Osteoblast (primary cell): ENCODE measurements at places on chromosomes 12 and 14. TPM values are rescaled to one million over a fixed set of nuclear protein-coding genes. Genes with fewer than 3 reads are reported as not detected.

Gene OR4K13
- not detected in 2 replicates for total RNA-seq

Gene TAS2R14
- 5.9 and 7.2 TPM in 2 replicates for total RNA-seq

GRCh38 chr12:40156021-40156764, 50.3 kb upstream of the SLC2A13 start:
- no peak for DNase-seq

- DNase-seq: no peak
These were observed 604 bp upstream of the ARHGEF25 start for GRCh38 chr12:57610554-57611107.

DNA sequence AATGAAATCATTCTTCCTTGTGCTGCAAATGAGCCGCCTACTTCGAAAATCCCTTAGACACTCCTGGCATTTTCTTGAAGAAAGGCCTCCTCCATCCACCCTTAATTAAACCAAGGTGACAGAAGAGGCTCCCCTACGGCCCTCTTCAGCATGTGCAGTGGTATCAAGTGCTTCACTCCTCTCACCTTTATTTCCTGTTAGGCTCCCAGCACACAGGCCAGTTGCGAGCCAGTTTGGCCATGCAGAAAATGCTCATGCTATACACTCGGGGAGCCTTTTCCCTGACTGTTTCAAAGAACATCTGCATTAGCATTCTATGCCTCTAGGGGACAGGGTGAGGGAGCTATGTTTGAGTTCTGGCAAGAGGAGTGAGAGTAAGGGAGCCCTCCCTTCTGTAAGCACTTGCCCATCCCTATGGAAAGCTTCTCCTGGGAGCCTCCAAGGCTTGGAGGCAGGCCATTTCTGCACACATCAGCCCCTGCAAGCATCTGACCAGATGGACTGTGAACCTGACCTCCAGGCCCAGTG, 291.5 kb downstream of the RPS29 start:
- no peak for DNase-seq

DNA sequence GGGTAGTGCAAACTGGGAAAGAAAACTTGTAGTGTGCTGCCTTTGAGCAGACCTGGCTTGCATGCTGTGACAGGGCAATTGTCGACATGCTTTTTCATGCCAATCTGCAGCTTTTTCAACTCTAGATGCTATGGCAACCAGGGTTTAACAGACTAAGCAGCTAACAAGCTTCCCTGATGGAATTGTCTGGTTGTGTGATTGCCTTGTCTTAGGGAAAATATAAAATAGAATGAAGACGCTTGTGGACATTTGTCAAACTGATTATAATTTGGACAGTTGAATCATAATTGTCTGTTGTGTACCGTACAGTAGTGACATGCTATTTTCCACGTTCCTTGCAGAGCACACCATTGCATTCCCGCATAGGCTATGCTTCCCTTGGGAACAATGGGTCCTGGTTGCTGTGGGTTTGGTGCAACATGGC, 113.0 kb downstream of the FOXG1 start:
- DNase-seq: no peak

DNA sequence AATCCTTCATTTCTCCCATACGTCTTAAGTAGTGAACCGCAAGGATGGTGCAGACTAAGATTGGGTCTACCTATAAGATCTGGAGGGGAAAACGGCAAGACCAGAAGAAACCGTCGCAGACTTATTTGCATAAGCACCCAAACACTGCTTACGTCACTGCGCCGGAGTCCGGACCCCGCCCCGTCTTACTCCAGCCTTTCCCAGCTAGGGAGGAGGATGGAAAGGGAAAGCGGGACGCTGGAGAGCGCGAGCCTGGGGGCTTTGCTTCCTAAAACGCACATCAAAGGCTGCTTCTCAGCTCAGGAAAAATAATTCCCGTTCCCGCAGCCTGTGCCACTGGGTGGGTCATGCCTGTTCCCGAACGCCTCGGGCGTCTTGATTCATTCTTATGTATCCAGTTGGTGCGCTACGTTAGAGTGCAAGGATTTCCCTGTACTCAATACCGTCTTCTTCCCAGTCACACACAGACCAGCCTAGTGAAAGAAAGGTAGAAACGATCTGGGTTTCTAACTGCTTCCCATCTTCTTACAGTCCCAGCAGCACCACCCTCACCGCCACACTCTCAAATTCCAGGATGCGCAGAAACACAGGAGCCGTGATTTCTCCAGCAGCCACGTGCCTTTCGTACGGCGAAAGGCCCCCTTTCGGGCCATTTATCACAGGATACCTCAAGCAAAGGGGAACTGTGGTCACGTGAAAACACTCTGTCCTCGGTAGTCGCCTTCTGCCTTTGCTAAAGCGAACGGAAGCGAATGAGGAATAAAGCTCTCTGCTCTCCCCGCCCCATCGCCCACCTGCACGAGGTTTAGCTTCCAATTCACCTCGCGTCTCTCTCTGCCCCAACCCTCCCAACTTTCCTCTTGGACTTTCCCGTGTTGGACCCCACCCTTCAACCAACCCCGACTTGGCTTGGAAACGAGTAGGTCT, 1.1 kb downstream of the SLC6A15 start:
- peak; percentile 77 for DNase-seq
